Activated naive CD4-positive, alpha-beta T cell treated with Interleukin-2 at 50 U/mL for 16 hours (primary cell): ENCODE measurements at places on chromosomes 2 and 18.

DNA sequence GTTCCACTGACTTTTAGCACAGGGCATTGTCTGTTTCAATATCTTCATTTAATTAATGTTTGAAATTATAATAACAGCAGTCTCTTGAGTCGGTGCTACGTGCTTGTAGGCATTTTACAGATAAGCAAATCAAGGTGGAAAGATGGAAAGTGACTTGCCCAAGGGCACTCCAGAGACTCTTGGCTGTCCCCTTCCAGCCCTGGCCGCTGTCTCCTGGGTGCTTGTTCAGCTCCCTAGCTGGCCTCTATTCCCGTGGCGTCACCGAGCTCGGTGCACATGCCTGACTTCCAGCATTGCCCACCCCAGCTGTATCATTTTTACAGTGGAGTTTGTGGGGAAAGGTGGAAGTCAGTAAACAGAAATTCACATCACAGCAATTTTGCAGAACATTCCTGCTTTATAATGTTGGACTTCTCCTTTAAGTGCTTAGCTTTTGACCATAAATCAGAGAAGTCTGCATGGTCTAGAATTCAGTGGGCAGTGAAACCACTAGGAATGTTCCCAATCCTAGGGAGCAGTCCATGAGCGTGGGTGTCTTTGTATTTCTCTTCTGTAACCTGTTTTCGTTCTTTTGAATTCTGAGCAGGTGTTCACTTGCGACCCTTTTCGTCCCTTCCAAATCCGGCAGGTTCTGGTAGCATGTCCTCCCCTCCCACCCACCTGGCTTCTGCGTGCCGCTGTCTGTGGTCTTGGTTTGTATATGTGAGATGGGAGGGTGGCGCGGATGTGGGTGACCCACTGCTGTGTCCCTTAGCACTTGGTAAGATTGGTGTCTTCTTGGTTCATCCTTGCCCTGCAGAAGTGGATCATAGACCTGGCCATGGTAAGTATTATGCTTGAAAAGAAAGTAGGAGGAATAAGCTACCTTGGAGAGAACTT, 8.4 kb downstream of the SLC66A3 start:
- no peak for DNase-seq

DNA sequence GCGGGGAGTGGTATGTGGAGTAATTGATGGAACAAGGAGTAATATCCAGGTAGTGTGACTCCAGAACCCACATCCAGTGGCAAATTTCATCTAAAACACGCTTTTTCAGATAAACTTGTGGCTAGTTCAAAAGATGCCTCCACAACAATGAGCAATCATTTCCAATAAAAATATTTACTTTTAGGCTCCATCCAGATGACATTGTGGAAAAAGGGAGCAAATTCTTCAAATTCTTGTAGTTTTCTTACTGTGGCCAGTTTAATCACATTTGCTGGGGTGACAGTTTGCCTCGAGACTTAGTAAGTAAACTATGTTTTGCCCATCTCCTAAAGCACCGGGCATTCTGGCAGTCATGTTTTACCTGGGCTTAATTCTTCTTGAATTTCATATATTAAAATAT, 243.6 kb downstream of the IRS1 start:
- no peak for DNase-seq

- DNase-seq, result no peak
Measured at GRCh38 chr2:170345607-170346006, 167.7 kb downstream of the MYO3B start.

- no peak for DNase-seq
Measured at GRCh38 chr18:78984941-78985784, 5.5 kb downstream of the SALL3 start.

GRCh38 chr2:14626873-14627272, 5.6 kb upstream of the LRATD1 start:
- DNase-seq, result no peak

DNA sequence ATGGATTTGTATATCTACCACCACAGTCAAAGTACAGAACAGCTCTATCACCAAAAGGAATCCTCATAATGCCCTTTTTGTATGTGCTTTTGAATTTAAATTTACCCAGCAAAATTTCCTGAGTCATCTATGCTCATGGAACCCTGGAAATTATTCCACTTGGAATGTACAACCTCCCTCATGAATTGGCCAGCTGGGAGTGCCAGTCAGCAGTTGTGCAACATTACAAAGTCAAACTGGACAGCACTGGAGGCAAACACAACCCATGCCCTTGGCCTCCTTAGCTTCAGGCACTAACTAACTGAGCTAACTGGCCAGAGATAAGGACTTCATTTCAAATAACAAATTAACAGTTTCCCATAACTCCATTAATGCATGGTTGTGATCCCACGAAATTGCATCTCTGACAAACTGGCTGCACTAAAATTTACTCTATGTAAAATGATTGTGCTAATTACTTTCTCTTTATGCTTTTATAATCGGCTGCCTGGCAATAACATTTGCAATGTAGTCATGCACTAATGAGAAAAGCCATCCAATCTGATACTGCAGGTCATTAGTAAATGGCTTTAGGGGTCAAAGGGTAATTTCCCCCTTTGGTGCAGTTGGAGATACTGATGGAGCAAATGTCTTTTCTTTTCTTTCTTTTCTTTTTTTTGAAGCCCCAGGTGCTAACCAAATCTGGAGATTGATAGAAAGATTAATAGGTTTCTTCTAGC, 270.5 kb downstream of the ACTR3 start:
- no peak for DNase-seq

GRCh38 chr2:9002637-9003365, 683 bp downstream of the MBOAT2 start:
- peak; percentile 4 for DNase-seq

GRCh38 chr2:12106440-12107080, 360.1 kb downstream of the LPIN1 start:
- peak; percentile 27 for DNase-seq

DNA sequence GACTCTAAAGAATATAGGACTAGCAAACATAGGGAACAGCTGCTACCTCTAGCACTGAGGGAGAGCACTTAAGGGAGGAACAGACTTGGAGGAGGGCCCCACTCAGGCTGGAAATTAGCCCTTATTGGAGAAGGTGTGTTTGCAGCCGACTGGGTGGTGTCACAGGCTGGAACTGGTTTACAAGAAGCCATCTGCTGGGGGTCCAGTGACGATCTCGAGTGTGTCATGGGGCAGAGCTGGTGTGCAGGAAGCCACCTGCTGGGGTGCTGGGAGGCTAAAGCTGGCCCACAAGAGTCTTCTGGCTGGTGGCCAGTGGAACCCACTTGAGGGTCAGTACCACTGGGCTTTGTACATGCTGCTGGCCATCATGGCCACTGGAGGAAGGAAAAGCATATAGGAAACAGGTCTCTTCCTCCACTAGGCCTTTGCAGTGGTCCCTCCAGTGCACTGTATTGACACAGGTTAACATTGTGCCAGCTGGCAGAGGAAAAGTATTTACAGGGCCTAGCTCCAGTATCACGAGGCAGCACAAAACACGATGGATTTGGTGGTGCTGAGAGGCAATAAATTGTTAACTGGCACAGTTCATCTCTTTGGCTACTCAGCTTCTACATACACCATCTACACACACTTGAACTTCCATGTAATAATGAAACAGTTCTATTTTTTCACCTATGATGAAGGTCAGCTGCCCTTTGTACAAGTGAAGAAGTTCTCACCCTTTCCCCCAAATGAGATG, 43.6 kb downstream of the MAP3K20 start:
- DNase-seq, result no peak

GRCh38 chr2:148350199-148350598, 294.4 kb upstream of the EPC2 start:
- DNase-seq, result no peak
